Stimulated activated CD4-positive, alpha-beta T cell treated with anti-CD3 and anti-CD28 coated beads, Interleukin-4, amount 100 ng/mL, for 4 hours (primary cell): ENCODE measurements at places on chromosomes 11 and 22.

DNA sequence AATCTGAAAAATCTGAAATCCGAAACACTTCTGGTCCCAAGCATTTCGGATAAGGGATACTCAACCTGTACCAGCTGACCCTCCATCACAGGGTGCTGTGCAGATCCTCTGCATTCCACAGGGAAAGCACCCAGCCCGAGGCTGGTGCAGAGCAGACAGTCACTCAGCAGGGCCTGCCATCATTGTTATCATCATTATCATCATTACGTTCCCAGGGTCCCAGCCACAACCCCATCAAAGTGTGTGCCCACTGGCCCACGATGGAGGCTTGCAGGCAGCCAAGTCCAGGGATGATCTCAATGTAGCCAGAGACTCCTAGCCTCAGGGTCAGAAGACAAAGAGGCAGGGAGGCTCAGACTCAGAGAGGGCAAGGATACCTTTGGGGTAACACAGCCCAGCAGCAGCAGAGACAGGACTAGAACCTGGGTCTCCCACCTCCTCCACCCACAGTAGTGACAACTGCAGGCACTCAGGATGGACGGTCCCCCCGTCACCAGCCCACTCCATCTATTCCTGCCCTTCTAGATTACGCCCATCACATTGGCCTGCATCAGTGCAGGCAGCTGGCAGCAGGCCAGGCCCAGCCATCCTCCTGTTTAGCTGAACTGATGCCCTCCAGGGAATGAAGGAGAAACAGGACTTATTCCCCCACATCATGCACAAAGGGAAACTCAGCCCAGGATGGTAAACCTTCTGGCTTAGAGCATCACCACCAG lies 10.3 kb downstream of the GAL3ST1 start:
- DNase-seq, result no peak

GRCh38 chr11:134145715-134146114 lies 76.8 kb downstream of the JAM3 start:
- no peak for DNase-seq

GRCh38 chr11:25961539-25961938 lies 370.4 kb upstream of the ANO3 start:
- DNase-seq, result no peak

DNA sequence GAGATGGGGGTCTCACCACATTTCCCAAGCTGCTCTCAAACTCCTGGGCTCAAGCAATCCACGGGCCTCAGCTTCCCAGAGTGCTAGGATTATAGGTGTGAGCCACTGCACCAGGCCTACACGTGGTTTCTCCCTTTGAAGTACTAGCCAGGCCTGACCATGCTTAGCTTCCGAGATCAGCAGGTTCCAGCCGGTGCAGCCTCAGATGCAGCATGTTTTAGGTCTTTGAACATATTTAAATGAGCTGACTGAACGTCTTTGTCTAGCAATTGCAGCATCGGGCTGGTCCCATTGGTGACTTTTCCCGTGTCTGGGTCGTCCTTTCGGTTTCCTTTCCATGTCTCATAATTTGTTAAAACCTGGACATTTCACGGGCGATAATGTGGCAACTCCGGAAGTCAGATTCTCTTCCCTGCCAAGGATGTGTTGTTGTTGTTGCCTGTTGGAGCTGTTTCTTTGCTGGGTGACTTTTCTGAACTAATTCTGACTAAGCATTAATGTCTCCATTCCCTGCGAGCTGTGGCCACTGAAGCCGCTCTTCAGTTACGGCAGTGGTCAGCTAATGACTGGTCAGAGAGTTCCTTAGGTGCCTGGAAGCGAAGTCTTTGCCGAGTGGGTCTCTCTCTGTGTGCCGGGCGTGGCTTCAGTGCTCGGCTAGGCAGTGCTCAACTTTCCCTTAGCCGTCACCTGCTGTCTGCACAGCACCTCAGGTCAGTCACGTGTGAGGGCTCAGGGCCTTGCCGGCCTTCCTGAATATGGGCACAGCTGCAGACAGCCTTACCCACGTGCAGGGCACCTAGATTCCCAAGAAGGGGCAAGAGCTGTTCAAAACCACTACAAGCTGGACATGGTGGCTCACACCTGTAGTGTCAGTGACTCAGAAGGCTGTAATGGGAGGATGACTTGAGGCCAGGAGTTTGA lies 3.8 kb upstream of the CYP2D6 start:
- no peak for DNase-seq

- DNase-seq, result no peak
Observed at GRCh38 chr11:88103337-88104206, 71.7 kb downstream of the RAB38 start.

DNA sequence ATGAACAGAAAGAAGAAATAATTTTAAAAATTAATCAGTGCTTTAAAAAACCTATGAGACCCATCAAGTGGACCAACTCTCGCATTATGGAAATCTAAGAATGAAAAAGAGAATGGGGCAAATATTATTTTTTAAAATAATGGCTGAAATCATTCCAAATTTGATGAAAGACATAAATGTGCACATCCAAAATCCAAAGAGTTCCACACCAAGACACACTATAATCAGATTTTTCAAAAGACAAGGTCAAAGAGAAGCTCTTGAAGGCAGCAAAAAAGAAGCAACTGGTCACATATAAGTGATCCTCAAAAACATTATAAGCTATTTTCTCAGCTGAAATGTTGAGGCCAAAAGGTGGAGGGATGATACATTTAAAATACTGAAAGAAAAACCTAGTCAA lies 85.3 kb downstream of the ARHGAP32 start:
- DNase-seq, result no peak

- no peak for DNase-seq
Observed at GRCh38 chr22:47064416-47064815, 302.0 kb downstream of the TBC1D22A start.

DNA sequence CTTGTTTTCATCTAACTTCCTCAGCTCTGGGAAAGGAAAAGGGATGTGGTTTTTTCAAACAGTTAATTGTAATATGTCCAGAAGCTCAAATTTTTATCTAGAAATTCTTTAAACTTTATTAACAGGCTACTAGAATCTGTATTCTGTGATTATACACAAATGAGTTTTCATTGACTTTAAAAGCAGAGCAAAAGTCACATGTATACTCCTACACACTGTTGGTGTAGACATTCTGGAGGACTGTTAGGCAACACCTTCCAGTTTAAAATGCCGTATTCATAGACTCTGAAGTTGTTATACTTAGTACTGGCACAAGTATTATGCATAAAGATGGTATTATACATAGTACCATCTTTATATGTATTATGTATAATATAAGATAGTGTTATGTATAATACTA lies 64.9 kb downstream of the SPECC1L start:
- DNase-seq, result no peak

GRCh38 chr22:49749227-49749626 lies 78.4 kb downstream of the BRD1 start:
- no peak for DNase-seq

DNA sequence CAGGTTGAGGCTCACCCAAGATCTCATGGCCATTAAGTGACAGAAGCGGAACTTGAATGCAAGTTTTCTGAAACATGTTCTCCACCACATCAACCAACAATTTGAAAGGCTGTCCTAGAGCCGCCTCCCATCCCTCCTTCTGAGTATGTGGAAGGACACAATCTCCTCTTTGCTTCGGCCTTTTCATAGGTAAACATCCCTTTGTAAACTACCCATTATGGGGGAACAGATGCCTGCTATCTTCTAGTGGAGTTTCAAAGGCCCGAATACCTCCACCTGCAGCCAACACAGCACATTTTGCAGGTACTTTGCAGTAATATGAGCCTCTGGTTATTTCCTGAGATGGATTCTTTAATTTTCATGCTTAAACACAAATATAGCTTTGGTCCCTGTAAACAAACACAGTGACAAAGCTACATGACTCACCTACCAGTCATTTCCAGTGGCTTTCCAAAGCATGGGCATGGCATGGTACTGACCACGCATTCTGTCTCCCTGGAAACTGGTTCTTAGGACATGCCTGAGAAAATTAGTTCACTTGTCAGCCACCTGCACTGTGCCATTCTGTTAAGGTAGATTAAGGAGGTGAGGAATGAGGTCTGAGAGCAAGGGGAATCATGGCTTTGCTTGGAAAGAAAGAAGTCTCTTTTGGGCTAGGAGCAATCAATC lies 60.2 kb downstream of the EHF start:
- DNase-seq, result no peak

DNA sequence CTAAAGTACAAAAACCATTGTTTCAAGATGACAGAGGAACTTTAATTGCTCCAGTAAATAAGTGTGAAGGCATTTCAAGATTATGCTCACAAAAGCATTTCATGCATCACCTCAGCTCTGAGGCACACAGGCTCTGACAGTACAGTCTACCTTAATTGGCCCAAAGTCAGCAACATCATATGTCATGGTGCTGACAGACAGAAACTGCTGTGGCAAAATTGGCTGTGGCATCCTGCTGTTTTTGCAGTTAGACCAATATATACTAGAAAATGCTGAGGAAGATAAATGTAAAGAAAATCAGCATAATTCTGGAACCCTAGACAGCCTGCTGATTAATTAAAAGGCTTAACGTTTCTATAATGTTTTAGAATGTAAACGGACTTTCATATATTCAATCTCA lies 34.9 kb upstream of the PPP2R1B start:
- DNase-seq, result no peak

DNA sequence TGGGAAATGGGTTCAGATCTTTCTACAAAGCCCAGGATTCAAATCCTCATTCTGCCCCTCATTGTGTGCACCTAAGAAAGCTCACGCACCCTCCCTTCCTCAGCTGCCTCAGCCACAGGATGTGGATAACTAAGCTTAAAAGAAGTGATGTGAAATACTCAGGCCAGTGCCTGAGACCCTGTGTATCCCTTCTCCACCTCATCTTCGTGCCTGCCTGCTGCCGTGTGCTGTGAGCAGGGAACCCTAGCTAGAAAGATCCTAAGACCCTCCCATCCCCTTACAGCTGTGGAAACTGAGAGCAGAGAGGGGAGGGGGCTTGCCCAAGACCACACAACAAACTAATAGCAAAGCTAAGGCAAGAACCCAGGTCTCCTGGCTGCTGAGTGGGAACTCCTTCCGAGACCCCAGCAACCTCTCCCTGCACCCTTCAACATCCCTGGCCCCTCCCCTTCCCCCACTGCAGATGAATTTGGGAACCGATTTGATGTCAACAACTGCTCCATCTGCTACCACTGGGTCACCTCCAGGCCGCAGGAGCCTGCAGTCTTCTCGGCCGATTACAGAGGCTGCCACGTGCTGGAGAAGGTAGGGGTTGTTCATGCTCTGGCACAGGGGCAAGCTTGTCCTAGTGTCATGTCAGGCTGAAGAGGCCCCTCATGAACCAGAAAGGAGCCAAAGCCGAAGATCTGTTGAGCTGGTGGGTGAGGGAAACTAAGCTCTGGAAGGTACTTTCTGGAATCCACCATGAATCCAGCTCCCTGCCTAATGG lies 1.5 kb downstream of the ZP1 start:
- DNase-seq, result no peak

DNA sequence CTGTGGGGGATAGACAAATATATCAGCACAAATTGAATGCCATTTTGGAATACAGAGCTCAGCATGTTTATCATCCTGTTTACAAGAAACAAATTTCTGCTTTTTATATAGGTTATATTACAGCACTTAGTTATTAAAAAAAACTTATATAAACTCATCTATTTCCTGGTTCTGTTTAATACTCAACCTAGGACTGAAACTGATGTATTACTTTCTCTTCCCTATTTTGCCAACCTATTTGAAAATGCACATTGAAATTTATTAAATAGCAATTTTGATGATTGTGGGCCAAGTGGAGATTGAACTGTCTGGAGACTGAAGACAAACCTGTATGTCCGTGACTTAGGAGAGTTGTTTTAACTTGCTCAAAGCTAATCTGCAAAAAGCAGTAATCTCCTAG lies 288.3 kb upstream of the ANO3 start:
- no peak for DNase-seq

- DNase-seq, result no peak
Observed at GRCh38 chr22:18120857-18121256, 10.2 kb downstream of the TUBA8 start.

DNA sequence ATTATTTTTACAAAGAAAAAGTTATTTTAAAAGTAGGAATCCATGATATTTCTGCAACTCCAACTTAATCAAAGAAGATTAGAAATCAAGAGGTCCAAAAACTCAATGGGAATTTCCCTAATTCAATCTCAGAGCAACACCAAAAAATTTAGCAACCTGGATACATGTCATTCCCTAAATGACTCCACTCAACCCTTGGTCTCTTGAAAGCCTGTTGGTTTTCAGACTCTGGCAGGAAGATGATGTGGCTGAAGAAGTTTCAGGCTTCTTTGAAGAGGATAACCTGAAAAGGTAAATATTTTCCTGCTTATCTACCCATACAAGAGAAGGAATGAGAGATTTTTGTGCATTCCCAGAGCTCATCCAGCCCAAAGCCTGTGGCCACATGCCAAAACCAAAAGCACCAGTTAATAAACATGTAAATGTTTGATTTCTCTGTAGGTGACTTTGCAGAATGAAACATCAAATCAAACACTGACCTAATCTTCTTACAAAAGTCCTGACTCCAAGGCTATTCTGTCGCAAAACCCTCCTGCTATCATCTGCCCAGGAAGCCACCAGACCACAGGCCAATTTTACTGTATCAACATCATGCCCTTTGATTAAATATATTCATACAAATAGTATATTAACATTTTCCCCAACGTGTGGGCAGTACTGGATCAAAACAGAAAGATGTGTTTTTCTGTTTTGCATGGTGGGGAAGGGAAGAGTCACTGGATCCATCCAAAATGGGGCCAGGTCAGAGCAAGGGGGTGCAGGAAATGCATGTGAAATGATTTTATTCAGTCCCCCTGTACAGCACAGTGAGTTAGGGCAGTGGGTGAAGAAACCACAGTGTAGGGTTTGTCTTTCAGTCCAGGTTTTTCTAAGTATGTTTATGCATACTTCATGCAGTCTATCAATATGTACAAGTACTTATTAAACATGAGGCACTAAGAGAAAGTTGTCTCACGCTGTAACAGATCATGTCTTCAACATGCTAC lies 38.8 kb downstream of the SMCO4 start:
- no peak for DNase-seq

GRCh38 chr11:126420698-126421256 lies 65.3 kb downstream of the ST3GAL4 start:
- DNase-seq, result no peak

- DNase-seq, result no peak
Observed at GRCh38 chr11:23311986-23312940, 452.0 kb upstream of the CCDC179 start.

GRCh38 chr22:36816636-36817524 lies at the start of gene PVALB:
Gene PVALB (minus strand): TSS chr22:36817035. CDS start chr22:36817005, 30 bp downstream.
- no peak for DNase-seq

GRCh38 chr22:36589856-36590255 lies 60.9 kb upstream of the EIF3D start:
- no peak for DNase-seq

DNA sequence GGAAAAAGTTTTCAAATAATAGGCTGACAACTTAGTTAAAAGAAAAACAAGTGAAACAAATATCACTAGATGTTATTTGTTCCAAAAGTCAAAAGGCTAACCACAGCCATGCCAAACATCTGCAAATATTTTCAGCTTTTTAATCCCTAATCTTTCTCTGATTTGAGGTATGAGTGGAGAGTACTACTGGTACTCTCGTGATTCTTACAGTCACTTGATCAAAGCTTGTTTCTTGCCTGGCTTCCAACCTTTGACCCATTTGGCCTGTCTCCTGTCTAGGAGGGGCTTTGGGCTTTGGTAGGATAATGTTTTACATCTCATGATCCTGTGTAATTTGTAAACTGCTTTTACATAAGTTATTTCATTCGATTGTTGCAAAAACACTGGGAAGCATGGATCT lies 301.8 kb upstream of the SORL1-AS1 start:
- DNase-seq, result no peak
